Bronchial smooth muscle cell (primary cell): ENCODE measurements at places on chromosomes 13 and 19. TPM values are rescaled to one million over a fixed set of nuclear protein-coding genes. Genes with fewer than 3 reads are reported as not detected.

CYP2F1 gene
- total RNA-seq: not detected in 2 replicates

PALM gene
- 12.5 and 68.7 TPM in 2 replicates for total RNA-seq

PSG2 gene
- total RNA-seq: not detected in 2 replicates

LAIR2 gene
- total RNA-seq: not detected in 2 replicates

PEX11G gene
- 2.4 and 4.7 TPM in 2 replicates for total RNA-seq

ZNF296 gene
- total RNA-seq: not detected in 2 replicates

SMIM44 gene
- not detected in 2 replicates for total RNA-seq

OSCAR gene
- under 0.01 TPM in 1 of 2 replicates, not detected in the other for total RNA-seq

ZBTB32 gene
- total RNA-seq: not detected in 2 replicates

ZNF44 gene
- total RNA-seq: 10.2 and 11.0 TPM in 2 replicates

RFPL4AL1 gene
- total RNA-seq: not detected in 2 replicates

CPB2 gene
- not detected in 2 replicates for total RNA-seq

GARIN5A gene
- 0.26 and 0.47 TPM in 2 replicates for total RNA-seq

FPR2 gene
- under 0.01 TPM in 1 of 2 replicates, not detected in the other for total RNA-seq

CGB3 gene
- total RNA-seq: not detected in 2 replicates

ERICH6B gene
- not detected in 2 replicates for total RNA-seq

ZNF564 gene
- total RNA-seq: 7.6 and 8.2 TPM in 2 replicates
